Skin of body (tissue), 3 donors: ENCODE measurements at places on chromosomes 7 and 10.

- DNase-seq: no peak
These were observed 28.1 kb downstream of the ATE1 start for GRCh38 chr10:121899727-121900126.

- DNase-seq: no peak
These were observed 257.2 kb downstream of the KIAA1217 start for GRCh38 chr10:24465891-24466818.

DNA sequence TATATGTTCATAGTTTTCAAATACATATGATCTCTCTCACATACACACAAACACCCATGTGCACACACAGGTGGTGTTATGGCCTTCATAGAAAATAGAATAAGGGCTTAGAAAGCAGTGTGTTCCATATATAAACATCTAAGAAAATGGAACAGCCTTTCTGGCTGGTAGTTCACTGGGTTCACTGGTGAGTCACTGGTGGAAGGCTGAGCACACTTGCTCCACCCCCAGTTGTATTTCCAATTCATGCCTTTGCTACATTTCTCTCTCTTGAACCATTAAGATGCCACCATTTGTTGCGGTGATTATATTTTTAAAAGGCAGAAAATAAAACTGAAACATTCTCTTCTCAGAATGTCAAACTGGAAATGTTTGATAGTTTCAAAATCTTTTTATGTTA lies 252.1 kb downstream of the GLI3 start:
- DNase-seq: no peak

GRCh38 chr7:74129887-74130286 lies 44.3 kb upstream of the EIF4H start:
- DNase-seq: no peak

DNA sequence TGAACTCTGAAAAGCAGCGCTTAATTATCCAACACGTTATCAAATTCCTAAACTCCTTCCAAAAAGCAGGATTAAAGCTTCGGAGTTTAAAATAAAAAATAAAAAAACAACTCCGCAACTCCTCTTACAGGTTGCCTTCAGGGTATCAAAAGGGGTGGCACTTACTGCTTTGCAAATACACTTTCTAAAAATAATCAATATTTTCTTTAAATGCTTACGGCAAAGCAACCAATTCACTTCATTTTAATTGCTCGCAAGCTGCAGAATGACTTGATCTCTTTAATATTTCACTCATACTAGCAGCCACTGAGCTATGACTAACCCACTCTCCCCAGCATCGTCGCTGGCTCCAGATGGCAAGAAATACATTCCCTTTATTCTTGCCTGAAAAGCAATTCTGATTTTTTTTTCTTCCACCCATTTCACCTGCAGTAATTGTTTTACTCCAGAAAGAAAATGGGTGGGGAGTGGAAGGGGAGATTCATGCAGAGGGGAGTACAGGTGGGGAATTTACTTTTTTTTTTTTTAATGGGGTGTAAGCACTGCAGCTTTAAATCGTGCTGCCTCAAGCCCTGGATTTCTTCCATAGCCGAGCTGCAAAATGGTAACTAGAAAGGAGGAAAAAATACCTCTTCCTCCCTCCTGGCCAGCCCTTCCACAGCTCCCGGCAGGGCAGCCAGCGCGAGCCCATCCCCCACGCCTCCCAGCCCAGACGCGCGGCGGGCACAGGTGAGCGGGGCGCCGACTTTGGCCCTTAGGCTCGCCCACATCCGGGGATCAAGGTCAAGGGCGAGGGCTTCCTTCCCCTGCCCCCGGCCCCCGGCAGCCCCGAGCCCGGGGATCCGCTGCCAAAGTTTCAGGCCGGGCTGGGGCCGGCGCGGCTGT lies 54.2 kb upstream of the FHIP2A start:
- no peak for DNase-seq

- no peak for DNase-seq
These were observed 255.8 kb upstream of the CNTNAP2 start for GRCh38 chr7:145860809-145861208.

DNA sequence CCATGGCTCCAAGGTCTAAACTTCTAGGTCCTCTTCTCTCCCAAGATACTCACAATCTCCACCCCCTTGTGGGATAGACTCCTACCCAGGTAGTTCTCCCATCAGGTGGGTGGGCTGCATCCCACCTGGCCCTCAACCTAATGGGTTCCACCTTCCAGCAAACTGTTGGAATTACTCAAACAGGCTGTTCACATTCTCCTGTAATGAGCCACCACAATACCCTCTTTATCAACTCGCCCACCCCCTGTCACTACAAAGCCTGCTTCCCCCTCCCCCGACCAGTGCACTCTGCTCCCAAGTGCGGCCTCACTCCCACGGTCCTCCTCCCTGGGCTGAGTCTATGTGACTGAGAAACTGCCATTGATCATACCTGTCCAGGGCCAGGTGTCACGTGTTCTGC lies 10.4 kb upstream of the HTR5A start:
- no peak for DNase-seq

- DNase-seq: peak; percentile 39
These were observed 552.5 kb downstream of the TYW1 start for GRCh38 chr7:67549126-67549525.

- DNase-seq: no peak
These were observed 1.5 kb downstream of the ADGRA1 start for GRCh38 chr10:133088956-133089800.

- no peak for DNase-seq
These were observed 19.2 kb downstream of the GET4 start for GRCh38 chr7:895451-896052.

DNA sequence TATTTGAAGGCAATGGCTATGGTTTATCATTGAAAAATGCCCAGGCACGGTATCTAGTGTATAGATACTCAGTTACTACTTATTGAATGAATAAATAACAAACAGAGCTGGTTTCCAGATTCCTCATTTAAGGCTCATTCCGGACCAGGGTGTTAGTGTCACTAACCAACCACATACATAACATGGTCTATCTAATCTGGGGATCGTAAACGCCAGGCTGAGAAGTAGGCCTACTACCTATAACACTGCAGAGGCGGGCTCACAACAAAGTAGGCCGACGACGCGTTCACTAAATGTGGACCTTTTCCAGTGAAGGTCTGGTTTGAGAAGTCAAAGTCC lies 423 bp downstream of the LSM5 start:
- DNase-seq: no peak

DNA sequence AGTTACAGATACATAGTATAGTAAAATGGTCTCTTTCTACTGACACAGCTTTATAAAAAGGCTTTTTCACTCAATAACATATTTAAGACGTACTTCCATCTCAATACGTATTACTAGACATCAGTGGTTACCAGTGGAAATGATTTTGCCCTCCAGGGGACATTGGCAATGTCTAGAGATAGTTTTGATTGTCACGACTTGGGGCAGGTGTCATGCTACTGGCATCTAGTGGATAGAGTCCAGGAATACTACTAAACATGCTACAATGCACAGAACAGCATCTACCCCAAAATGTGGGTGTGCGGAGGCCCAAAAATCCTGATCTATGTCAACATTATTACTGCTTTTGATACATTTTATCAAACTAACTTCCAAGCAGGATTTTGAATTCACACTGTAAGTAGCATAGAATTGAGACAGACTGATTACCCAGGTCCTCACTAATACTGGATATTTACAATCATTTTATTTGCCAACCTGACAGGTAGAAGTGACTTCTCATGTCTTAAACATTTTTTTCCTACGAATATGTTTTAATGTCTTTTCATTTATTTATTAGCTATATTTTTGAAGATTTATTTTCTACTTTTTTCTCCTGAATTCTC lies 53.8 kb downstream of the HGF start:
- DNase-seq: no peak

GRCh38 chr7:92751902-92752901 lies 84.2 kb downstream of the CDK6 start:
- DNase-seq: peak; percentile 83
